ENCODE measurements at places on chromosomes 4 and X.

GRCh38 chr4:134260126-134260525, 58.5 kb upstream of the PABPC4L start:
- DNase-seq = no peak

DNA sequence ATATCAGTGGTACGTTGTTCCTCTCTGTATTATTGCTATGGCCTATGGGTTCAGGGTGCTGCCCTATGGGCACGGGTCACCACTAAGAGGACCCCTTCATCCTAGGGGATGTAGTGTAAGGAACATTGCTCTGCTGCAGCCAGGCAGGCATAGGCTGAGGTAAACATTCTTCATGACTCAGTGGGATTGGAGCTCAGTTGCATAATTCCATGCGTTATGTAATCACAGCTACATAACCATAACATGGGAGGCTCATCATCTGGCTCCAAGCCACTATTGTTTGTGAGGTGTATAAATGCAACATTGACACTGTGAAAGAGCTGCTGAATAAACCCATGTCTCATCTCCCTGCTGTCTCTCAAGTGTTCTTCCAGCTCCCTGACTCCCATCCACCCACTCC, 375.2 kb downstream of the MAGEE1 start:
- DNase-seq = no peak

DNA sequence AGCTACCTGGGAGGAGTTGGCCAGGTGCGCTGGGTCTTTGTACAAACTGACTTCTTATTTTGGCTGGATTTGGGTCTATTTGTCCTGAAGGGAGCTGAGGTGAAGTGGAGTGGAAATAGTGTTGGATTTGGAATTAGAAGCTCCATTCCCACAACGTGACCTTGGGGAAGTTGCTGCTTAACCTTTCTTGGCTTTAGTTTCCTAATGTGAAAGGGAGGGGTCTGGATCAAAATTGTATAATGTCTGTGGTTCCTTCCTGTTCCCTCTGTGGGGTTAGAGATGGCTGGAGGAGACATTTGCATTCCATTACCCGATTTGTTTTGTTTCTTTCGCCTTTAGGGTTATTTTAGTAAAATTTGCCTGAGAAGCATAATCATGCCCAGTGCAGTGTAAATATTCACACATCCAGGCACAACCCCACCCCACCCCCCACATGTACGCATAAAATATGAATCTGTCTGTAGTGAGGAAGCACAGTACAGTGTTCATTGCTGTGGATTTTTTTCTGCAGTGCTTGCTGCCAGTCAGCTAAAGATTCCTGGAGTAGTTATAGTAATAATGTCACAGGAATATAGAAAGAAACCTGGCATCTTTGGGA, 21.5 kb downstream of the JADE1 start:
- DNase-seq = no peak

DNA sequence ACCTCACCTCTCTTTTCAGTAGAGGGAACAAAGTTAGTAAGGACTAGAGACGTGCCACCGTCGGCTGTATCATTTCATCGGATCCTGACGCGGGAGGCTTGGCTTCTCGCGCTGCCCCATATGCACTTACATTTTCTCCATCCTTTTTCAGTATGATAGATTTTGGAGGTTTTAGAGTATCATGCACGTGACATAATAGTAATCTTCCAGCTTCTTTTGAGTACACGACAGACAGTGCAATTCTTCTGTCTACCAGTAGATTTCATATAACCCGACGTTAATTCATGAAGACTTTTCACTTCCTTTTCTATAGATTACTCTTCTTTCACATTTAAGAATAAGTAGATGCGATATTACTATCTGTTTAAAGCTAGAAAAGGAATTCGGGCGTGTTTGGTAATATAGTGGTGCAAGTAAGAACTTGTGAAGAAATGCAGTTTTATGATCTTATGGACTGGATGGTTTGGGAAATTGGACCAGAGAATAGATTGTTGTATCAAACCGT, 1.0 kb downstream of the CDS1 start:
- no peak for DNase-seq

Data from activated CD8-positive, alpha-beta memory T cell treated with anti-CD3 and anti-CD28 coated beads for 48 hours (primary cell).